ENCODE measurements at places on chromosomes 1 and 21.
A peak's percentile ranks its signal among the peaks of the same experiment; 100 is the strongest.

DNA sequence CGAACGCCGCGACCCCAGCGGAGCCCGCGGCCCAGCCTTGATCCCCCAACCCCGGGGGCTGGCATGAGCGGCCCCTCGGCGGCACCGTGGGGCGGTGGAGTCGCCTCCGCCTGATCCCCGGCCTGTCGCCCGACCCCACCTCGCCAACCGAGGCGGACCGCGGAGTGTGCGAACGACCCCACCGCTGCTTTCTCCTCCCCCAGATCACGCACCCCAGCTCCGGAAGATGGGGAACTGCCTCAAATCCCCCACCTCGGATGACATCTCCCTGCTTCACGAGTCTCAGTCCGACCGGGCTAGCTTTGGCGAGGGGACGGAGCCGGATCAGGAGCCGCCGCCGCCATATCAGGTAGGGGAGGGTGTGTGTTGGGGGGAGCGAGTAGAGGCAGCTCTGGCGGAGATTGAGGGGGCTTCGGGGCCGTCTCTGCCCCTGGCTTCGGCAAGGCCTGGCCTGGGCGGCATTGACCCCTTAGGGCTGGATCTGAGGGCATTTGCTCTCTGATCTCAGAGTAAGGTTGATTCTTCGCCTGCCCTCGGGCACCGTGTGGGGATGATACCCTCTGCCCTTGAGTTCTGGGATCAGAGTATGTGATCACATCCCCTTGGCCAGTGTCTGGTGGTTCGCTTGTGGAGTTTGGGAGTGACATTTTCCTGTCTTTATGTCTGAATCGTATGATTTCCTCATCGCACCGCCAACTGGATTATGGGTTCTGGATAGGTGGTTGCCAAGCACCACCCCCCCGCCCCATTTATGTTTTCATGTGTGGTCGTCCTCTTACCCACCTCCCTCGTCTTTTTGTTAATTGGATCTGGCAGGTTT is 668 bp downstream of the RNF11 start:
- DNase-seq, result peak; percentile 23

DNA sequence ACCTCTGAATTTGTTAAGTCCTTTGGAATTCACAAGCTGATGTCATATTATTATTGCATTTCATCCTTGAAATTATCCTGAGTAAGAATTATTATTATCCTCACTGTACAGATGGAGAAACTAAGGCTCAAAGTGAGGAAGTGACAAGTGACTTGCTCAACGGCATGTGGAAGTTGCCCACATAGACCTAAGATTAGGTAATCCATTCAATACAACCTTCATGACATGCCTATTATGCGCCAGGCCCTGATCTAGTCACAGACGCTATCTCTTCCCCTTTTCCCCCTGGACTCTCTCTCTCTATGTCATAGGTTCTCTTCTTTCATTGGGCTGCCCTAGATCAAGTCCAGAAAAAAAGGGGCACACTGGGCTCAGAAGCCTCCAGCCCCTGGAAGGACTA is 84.9 kb upstream of the KCNK2 start:
- DNase-seq, result no peak

DNA sequence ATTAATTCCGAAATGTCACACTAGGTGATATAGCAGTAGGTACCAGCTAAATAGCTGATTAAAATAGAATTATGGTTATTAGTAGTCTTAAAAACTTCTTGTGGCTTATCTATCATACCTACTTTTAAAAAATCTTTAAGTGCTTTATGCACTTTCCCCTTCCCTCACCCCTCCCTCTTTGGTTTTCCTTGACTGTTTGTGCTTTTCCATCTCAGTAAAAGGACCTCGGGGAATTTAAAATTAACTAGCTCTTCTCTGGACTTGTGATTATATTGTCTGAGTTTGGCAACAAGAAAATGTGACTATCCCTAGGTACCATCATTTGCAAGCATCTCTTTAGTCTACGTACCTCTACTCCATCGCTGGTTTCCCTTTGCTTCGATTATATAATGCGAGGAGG is 11.2 kb downstream of the COX20 start:
- no peak for DNase-seq

GRCh38 chr21:44914176-44914874 is 6.4 kb downstream of the ITGB2 start:
- DNase-seq, result peak; percentile 23

GRCh38 chr1:60151311-60151710 is 77.7 kb upstream of the C1orf87 start:
- DNase-seq, result no peak

DNA sequence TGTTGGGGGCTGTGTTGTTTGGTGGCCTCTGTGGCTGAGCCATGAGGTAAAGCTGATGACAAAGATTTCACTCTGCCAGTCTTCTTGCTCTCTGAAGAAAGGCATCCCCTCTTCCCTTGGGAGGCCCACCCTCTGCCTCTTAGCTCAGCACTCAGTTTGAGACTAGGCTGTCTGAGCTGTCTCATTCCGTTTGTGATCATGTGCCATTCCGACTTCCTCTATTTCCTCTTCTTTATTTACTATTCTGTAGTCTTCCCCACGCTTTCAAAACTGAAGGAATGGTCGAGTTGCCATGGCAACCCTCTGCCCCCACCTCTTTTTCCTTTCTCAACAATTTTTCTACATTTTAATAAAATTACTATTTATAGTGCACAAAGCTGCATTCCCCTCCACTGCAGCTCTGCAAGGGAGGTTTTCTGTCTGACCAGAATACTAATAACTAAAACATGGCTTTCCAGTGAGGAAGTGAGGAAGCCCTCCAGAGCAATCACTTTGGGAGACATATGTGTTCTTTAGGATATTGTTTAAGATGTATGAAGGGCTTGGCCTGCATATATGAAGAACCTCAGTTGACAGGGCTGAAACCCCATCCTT is 30.8 kb downstream of the KCNA3 start:
- DNase-seq, result no peak

GRCh38 chr1:40712405-40712944 is 21.0 kb downstream of the NFYC start:
- no peak for DNase-seq

GRCh38 chr1:181658581-181658980 is 175.3 kb downstream of the CACNA1E start:
- no peak for DNase-seq

GRCh38 chr1:68516066-68516465 is 19.2 kb upstream of the DEPDC1 start:
- DNase-seq, result no peak

- DNase-seq, result no peak
These were observed 18.2 kb upstream of the CTSK start for GRCh38 chr1:150826299-150826698.

- no peak for DNase-seq
These were observed 7.3 kb upstream of the PMVK start for GRCh38 chr1:154943649-154944400.

- DNase-seq, result no peak
These were observed at the start of gene PADI2 for GRCh38 chr1:17119076-17119772. Gene PADI2 (minus strand): TSS chr1:17119451. CDS start chr1:17119371, 80 bp downstream.

All from effector CD4-positive, alpha-beta T cell (primary cell).